ENCODE measurements at places on chromosomes 5 and 9.

GRCh38 chr5:72498284-72498683, 8.9 kb downstream of the ZNF366 start:
- no peak for DNase-seq

DNA sequence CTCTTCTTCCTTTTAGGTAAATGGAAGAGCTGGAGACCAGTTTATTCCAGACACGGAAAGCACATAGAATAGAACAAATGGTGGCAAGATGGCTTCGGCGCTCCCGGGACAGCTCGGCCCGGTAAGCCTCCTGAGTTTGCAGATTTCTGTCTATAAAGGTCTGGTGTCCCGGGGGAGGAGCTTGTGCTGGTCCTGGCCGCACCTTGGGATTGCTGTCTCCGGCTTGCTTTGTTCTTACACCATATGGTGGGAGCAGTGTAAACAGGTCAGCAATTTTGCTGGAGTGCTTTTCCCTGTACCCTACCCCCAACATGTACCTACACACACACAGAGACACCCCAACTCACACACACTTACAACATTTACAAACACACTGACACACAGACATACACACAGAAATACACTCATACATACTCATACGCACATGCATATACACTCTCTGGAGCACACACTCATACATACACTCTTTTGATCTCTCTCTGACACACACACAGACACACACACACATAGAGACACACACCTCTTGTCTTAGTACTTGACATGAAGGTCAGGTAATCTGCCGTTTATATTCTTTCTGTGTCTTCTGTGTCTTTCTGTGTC, 42.0 kb downstream of the FRMPD1 start:
- DNase-seq: no peak

DNA sequence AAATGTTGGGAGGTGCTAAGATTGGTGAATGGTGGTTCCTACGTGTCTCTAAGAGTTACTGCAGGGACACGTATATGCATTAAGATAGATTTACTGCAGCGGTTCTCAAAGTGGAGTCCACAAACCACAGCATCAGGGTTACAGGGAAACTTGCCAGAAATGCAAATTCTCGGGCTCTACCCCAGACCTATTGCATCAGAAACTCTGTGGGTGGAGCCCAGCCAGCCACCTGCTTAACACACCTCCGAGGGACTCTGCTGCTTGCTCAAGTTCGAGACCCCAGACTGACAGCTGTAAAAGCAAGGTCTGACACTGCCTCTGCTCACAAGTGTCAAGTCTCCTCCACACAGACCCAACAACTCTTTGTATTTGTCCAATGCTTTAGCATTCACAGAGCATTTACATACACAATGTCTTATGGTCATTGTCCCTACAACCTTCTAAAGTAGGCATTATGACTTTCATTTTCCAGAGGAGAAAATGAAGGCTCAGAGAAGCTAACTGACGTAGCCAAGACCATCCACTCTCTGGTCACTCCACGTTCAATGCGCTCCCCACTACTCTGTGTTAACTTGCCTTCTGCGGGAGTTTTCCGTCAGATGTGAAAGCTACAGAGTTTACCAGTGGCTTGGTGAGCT, 48.8 kb downstream of the HSD17B3 start:
- no peak for DNase-seq

DNA sequence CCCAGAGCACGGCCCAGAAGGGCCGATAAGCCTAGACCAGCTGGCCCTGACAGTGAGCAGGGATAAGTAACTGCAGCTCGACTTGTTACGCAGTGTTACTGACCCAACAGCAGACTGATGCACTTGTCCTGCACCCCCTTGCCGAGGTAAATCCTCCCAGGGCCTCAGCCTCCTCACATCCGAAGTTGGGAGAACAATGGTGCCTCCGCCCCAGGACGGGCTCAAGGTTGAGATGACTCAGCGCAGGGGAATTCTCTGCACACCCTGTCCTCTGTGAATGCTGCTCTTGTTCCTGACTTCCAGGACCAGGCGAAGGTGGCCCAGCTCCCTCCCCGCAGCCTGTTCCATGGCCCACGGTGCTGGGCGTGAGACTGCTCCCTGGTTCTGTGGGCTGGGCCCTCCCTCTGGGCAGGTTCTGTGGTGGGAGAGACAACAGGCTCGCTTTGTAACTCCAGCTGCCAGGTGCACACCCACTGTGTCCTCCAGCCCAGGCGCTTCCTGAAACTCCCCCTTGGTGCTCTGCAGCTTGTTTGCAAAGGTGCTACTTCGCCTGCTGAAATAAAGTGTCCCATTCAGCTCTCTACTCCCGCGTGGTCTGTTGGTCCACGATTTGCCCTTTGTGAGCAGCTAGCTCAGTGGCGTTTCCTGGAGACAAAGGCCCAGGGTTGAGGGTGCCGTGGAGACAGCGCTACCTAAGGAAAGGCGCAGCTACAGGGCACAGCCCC, 40.1 kb upstream of the SLC6A19 start:
- DNase-seq: peak; percentile 83

DNA sequence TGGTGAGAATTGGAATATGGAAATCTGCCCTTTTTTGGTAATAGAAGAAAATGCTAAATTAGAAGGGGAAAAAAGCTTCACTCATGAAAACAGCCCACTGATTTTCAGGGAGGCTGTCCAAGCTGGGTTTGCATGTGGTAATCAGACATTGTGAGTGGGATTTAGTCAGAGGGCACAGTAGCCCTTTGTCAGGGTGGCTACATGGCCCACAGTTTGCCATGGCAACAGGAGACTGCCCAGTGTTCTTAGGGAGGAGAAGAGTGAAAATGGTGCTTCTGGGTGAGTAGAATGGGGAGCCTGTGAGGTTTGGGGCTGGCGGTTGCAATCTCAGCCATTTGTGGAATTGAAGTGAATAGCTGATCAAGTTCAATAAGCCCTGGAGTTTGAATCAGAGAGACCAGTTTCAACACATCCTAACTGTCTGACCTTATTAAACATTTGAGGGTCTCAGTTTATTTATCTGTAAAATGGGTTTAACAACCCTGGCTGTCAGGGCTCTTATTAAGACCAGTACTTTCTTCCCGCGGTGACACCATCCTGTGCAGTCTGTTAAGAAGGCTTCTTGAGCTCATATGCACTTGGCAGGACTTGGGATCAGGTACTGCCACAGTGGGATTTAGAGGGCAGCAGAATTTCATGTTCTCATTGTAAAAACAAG, 107.6 kb upstream of the TNC start:
- DNase-seq: no peak

Measured in RWPE1 (cell line).